NCI-H2029 treated with DMSO at 0.1 percent for 48 hours (cell line): ENCODE measurements at places on chromosomes 7 and 10.

DNA sequence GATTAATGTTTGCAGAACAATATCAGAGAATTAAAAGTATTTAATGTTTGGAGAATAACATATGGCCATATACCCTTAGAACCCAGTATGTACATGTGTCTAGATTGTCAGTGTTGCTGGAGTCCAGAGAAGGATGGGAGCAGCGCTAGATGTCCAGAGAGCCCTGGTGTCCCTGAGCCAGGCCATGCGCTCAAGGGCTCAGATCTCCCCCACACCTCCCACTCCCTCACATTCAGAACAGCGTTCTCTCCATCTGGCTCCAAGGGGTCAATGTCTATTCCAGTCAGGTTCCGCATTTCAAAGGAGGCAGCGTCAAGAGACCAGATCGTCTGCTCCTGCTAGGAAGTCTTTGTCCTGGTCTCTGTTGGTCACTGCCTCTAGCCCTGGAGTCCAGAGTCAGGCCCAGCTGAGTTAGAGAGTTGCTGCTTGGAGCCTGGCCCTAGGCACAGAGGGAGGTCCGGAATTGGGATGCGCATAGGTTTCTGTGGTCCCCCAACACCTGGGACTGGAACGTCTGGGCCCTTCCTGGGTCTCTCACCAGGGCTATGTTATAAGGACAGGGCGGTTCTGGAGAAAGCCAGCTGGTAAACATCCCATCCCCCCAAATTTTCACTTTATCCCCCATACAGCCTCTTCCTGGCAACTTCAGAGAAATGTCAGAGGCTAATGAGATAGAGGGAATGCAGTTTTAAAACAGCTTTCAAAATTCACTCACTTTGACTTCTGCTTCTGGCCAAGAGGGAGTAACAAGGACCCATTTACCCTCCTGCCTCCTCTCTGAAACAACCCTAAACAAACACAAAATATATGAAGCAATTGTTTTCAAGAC lies 6.5 kb upstream of the WDR86 start:
- DNase-seq = no peak

GRCh38 chr10:18658271-18659124 lies 733 bp upstream of the ARL5B start:
- no peak for DNase-seq

DNA sequence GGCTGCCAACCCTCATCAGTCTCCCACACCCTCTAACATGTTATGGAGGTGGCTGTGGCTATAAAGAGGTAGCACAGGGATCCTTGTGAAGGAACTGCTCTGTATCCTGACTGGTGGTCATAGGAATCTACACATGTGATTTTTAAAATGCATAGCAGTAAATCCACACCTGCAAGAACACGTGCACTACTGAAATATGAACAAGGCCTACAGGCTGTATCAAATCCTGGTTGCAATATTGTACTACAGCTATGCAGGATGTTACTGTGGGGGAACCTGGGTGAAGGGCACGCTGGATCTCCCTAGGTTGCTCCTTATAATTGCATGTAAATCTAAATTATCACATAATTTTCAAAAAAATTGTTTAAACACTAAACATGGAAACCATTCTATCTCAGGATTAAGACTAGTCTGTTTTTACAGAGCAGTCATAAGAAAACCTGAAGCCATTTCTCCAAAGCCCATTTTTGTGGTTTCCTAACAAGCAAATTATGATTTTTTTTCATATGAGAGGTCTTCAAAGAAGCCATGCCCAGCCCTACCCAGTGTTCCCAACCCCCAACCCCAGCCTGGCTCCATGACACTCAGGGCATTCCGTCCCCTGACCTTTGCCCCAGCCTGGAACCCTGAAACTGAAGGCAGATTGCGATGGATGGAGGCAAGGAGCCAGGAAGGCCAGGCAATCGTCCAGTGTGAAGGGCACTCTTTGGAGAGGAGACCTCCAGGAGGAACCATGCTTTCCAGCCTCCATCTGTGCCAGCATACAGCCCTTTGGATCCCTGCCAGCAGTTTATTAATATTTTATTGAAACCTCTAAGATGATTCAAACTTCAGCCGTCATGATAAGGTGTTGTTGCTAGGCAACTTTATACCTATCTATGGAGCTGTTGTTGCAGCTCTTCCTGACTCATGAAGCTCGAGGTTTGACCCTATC lies 161.0 kb downstream of the GRID1 start:
- DNase-seq = no peak

DNA sequence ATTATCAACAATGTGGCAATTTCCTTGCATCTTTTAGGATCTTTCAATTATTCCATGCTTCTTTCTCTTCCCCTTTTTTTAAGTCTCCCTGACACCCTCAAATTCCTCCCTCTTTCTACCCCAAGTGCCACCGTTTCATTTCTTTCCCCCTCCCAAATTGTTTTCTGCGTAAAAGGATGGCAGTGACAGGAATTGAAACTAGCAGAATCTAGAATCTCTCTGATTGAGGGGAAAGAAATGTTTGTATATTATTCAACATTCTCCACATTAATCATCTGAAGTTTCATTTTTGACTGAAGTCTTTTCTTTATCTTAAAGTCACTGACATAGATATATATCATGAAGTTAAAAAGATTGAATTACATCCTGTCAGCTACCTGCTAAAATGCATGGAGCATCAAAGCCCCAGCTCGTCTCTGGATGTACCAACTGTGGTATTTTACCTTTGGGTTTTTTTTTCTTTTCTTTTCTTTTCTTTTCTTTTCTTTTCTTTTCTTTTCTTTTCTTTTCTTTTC lies 633.5 kb downstream of the SORCS3 start:
- no peak for DNase-seq

DNA sequence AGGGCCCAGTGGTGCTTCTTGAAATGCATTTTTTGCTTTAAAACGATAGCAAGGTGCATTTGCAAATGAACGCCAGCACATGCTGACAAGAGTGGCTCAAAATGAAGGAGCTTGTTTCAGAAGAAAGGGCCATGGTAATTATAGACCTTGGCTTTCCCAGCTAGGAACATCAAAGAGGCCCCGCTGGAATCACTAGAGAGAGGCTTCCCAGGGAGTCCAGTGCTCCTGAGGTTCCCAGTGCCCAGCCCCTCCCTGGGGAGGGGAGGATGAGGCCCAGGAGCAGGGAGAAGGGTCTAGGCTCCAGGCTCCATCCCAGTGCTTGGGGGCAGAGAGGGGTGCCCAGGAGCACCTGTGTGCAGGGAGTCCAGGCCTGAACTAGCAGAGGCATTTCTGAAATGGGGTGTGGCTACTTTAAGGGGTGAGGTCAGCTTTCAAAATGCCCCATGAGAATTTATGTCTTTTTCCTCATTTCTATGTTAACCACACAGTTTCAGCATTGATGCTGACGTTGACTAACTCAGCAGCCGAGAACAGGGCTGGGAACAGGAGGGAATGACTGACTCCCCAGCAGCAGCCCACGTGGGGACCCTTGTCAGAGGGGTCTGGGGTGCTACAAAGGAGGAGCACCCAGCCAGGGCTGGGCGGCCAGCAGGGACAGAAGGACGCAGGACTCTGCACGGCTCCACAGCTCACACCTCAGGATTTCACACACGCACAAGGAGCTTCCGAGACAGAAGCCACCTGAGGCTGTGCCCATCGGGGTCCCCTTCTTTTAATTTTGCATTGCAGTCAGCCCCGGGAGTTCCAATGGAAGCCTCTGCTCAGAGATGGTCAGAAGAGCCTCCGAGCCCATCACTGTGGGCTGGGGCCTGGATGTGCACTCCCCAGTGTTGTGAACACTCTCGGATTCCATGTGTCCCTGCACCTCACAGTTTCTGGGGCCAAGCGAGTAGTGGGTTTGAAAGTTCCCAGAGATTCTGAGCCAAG lies 570.2 kb downstream of the PTPRN2 start:
- no peak for DNase-seq

DNA sequence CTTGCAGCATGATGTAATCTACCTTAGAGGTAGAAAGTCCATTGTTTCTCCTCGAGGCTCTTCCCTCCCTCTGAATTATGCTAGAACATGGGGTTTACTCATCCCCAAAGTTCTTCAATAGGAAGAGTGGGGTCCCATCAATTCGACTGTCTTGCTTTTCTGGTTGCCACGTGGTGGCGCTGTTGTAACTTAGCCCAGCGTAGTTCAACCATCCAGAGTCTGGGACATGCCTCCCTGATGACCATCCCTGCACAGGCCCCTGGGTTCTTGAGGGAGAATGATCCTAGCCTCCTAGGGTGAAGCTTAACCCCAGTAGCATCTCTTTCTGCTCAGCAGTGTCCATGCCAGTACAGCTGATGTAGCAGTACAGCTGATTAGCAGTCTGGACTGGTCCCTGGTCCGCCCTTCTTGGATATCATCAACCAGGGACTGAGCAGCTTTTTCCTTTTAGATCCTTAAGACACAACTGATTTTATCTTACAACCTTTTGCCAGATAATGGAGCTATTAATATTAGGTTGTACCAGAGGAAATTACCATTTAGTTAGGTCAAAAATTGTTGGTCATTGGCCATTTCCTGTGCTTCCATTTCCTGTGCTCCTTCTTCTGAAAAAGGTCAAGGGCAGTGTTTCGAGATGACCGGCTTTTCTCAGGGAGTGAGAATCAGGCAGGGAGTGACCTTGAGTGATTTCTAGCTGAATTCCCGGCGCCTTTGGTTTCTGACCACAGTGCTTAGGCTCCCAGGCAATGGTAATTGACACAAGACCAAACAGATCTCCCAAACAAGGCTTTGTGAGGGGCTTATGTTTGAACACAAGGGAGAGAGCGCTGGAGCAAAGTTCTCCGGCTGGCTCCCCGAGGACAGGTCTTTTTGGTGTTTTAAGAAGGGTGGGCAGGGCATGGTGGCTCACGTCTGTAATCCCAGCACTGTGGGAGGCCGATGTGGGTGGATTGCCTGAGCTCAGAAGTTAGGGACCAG lies 65.4 kb downstream of the TACC2 start:
- no peak for DNase-seq

- no peak for DNase-seq
Measured at GRCh38 chr10:97475936-97476594, 22.2 kb downstream of the MMS19 start.

DNA sequence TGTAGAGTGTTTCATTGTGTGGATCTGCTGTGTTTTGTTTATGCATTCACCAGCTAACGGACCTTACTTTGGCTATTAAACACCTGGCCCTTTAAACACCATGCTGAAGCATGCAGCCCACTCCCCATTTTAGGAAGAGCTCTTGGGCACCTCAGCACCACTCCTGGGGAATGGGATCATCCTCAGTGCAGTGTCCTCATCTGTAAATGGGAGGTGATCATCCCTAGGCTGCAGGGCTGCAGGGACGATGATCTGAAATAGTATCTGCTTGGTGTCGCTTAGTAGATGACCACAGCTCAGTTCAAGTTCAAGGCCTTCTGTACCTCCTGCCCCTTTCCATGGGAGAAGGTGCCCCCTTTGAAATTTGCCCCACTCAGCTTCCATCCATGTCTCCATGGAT lies 229.9 kb downstream of the TCF7L2 start:
- no peak for DNase-seq

- no peak for DNase-seq
Measured at GRCh38 chr7:102061981-102062390, 224.7 kb upstream of the SH2B2 start.

DNA sequence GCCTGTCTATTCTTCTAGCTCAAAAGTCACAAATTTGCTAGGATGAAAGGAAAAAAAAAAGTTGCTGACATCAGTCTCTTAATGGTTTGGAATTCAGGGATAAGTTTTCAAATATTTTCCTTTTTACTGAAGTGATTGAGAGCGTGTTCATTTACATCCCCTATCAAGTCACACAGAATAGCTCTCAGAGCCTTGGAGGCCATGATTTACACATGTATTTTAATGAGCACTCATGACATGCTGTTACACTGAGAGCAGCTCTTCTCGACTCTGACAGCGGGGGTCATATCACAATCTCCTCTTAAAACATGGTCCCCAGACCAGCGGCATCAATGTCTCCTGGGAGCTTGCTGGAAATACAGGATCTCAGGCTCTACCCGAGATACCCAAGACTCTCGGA lies 232.7 kb downstream of the POU6F2 start:
- DNase-seq = no peak

GRCh38 chr10:5723692-5724091 lies 39.1 kb downstream of the TASOR2 start:
- no peak for DNase-seq

DNA sequence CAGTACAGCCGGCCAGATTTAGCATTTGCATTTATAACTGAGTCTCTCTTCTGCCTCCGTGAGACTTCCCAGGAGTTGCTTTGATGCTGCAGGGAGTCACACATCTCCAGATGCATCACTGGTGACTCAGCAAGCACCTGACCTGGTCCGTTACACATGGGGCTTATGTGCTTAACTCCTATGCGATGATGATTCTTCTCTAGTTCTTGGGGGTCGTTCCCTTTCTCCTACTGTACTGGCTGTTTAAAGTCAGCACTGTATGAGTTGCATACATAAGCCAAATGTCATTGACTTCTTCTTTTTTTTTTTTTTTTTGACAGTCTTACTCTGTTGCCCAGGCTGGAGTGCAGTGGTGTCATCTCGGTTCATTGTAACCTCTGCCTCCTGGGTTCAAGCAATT lies 13.0 kb upstream of the AKR1E2 start:
- DNase-seq = no peak

- no peak for DNase-seq
Measured at GRCh38 chr10:129035052-129035827, 431.8 kb upstream of the MGMT start.

DNA sequence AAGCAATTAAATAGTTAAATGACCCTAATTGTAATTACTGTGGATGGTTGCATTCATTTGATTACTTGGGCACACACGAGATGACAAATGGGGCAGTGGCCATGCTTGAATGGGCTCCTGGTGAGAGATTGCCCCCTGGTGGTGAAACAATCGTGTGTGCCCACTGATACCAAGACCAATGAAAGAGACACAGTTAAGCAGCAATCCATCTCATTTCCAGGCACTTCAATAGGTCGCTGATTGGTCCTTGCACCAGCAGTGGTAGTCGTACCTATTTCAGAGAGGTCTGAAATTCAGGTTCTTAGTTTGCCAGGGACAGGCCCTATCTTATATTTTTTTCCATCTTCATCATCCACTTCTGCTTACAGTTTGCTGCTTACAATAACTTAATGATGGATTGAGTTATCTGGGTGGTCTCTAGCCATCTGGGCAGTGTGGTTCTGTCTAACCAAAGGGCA lies 8.3 kb downstream of the PCBD1 start:
- peak; percentile 34 for DNase-seq

GRCh38 chr10:85642082-85642420 lies 724.5 kb downstream of the GRID1 start:
- DNase-seq = no peak

DNA sequence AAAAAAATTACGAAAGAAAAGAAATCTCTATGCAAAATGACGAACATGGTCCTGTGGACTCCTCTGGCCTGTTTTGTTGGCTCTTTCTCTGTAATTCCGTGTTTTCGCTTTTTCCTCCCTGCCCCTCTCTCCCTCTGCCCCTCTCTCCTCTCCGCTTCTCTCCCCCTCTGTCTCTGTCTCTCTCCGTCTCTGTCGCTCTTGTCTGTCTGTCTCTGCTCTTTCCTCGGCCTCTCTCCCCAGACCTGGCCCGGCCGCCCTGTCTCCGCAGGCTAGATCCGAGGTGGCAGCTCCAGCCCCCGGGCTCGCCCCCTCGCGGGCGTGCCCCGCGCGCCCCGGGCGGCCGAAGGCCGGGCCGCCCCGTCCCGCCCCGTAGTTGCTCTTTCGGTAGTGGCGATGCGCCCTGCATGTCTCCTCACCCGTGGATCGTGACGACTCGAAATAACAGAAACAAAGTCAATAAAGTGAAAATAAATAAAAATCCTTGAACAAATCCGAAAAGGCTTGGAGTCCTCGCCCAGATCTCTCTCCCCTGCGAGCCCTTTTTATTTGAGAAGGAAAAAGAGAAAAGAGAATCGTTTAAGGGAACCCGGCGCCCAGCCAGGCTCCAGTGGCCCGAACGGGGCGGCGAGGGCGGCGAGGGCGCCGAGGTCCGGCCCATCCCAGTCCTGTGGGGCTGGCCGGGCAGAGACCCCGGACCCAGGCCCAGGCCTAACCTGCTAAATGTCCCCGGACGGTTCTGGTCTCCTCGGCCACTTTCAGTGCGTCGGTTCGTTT lies 83.5 kb upstream of the SLF2 start:
- DNase-seq = no peak
